ENCODE measurements at places on chromosomes 12 and 14.

DNA sequence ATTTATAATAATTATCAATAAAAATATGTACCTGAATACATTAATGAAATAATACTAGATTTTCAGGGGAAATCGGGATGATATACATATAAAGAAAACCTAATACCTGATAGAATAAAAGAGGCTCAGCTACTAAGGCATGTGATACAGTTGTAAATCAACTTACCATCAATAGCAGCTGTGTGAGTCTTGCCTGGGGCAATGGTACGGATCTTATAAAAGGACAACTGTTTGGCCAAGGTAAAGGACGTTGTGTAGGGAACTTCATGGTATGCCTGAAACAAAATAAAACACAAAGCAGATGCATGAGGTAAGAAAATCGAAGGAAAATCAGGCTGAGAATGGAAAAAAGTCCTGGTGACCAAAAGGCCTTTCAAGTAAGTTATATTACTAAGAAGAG is 25.4 kb downstream of the NEK9 start:
- no peak for DNase-seq

GRCh38 chr12:117699575-117699974 is 269.2 kb downstream of the KSR2 start:
- no peak for DNase-seq

DNA sequence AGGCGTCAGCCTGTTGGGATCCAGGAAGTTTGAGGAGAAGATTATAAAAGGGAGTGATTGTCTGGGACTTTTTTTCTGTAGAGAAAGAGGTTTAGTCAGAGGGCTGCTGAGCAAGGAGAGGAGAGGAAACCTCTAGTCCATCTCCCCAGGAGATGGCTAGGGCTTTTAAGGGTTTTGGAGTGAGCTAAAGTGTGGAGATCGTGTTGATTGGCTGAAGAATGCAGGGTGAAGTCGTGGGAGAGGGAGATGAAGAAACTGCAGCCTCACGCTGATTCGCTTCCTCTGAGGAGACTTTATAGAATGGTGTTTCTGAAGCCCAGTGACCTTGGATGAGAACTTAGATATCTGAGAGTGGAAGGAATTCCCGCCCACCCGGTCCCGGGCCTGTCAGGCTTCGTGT is 193.7 kb upstream of the PWP1 start:
- no peak for DNase-seq

DNA sequence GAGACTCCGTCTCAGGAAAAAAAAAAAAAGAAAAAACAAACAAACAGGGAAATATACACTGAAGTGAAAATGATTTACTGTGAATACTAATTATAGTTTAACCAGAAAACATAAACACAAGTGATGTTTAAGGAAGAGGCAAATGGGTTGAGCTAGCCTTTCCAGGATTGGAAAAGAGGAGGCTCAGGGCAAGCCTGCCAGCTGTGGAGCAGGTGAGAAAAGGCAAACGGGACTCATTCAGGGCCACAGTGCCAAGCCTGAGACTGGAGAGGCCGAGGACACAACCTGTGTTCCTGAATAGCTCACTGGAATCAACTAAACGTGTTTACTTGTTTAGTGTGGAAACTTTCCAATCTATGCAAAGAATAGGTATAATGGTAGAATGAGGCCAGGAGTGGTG is 35.7 kb upstream of the MAPKAPK5 start:
- no peak for DNase-seq

DNA sequence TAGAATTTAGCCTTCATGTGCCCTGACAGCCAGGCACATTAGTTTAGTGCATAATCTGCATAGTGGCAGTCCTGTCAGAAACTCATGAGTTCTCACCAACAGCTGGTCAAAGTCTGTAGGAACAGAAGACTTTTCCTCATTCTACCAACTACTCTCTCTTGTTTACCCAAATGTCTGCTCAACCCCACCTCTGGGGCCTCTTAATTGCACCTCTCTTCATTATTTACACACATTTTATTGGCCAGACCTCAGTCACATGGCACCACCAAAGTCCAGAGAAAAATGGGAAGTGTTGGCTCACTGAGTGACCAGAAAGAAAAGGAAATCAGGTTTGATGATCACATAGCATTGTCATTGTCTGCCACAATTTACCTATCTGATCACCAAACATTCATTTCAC is 114.6 kb upstream of the PLXNC1 start:
- DNase-seq, result no peak

- DNase-seq, result no peak
Measured at GRCh38 chr12:131340616-131341210, 370.2 kb upstream of the SFSWAP start.

- no peak for DNase-seq
Measured at GRCh38 chr12:25993901-25994651, 35.6 kb downstream of the RASSF8 start.

DNA sequence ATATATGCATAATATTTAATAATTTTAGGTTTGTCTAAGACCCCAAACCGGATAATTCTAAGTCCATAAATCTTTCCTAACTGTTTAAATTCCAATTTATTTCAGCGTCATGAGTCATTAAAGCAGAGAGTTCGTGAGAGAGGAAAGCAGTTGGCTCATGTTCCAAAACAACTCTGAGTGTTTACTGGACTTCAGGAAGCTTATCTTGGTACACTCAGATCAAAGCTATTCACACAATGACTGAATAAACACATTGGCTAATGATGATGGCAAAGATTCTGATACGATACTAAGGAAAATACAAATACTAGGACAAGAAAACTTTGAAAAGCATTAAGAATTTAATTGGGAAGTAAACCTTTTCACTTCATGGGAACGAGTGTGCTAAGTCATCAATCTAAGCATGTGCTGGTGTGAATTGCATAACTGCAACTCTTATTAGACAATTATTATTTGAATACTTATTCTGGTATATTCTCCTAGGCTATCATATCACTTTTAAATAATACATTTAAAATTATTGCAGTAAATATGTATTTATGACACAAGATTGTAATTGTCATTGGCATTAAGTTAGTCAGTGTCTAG is 34.8 kb upstream of the CLEC14A start:
- no peak for DNase-seq

GRCh38 chr12:19402743-19403431 is 36.4 kb upstream of the AEBP2 start:
- DNase-seq, result no peak

DNA sequence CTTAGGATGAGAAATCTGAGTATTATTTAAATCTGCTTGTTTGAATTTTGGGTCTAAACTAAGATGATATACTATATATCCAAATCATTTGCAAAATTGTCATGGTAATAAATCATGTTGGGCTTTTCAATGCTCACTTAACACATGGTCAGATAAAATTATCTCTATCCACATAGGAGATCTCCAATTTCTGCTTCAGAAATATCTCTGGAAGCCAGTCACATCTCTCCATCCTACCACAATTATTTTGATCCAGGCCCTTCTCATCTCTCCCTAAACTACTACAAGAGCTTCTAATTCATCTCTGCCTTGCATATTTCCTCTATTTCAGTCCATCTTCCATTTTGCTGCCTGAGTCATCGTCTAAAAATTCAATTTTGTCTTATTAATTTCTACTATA is 3.8 kb downstream of the DCN start:
- no peak for DNase-seq

GRCh38 chr14:82935691-82936090 is 1402.0 kb upstream of the SEL1L start:
- no peak for DNase-seq

Measured in T-helper 22 cell (primary cell).